ENCODE measurements at places on chromosomes 2 and 18.

- DNase-seq = no peak
These were observed 79.4 kb upstream of the TMEM200C start for GRCh38 chr18:5974696-5975095.

DNA sequence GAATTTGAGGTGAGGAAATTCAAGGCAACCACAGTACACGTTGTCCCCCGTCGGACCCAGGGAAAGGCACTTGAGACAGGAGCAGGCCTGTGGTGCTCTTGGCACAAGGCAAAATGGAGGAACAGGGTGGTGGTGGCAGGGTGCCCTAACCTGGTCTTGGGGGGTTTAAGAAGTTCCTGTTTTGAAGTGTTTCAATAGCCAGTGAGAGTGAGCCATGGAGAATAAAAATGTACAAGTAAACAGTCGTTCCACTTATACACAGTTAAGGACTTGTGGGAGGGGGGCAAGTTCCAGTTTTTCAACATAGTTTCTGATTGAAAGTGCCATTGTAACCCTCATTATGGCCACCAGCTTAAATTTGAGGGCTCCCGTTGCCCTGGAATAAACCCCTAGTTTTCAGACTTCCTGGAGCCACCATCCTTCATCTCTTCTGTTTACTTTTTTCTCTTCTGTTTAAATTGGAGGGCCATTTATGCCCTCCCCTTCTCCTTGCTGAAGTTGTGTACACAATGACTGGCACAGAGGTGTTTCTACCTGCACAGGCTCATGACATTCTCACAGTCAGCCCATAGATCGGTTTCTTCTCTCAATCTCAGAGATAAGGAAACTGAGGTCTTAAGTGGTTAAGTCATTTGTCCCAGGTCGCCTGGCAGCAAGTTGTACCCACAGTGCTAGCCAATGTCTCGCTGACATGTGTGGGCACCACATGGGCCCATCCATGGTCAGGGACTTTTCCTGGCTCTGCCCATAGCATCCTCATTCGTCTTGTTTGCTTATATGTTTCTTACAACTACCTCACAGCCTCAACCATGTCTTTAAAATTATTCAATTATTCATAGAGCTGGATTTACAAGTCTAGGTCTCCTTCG lies 66.0 kb upstream of the ST3GAL5 start:
- no peak for DNase-seq

- no peak for DNase-seq
These were observed 138.2 kb upstream of the NRP2 start for GRCh38 chr2:205543937-205544702.

GRCh38 chr18:57648414-57648813 lies 26.8 kb upstream of the NARS1 start:
- no peak for DNase-seq

- DNase-seq = no peak
These were observed 1399.3 kb upstream of the LRRTM1 start for GRCh38 chr2:81703831-81704230.

GRCh38 chr2:162261032-162261945 lies 18.0 kb upstream of the FAP start:
- peak; percentile 20 for DNase-seq

GRCh38 chr2:64439194-64439593 lies 14.8 kb upstream of the LGALSL start:
- no peak for DNase-seq

GRCh38 chr18:551404-552061 lies 28.6 kb upstream of the CETN1 start:
- no peak for DNase-seq

GRCh38 chr2:142874293-142874814 lies 3.1 kb upstream of the KYNU start:
- DNase-seq = peak; percentile 77

- DNase-seq = no peak
These were observed 31.8 kb upstream of the SULT1C4 start for GRCh38 chr2:108345951-108346350.

DNA sequence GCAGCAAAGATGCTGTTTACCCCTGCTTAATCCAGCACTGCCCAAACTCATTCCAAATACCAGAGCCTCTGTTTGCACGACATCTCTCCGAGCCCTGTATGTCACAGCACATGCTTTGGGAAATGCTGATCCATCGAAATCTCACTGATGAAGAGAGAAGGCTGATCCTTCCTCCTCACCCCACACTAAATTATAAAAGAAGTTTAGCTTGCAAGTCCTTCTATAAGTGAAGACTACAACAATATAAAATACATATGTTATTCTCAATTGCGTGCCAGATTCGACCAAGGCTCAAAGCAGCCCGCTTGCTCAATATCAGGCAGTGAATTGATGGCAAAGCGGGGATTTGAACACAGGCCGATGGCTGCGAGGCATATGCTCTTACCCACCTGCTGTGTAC lies 30.7 kb upstream of the SLC35F6 start:
- no peak for DNase-seq

DNA sequence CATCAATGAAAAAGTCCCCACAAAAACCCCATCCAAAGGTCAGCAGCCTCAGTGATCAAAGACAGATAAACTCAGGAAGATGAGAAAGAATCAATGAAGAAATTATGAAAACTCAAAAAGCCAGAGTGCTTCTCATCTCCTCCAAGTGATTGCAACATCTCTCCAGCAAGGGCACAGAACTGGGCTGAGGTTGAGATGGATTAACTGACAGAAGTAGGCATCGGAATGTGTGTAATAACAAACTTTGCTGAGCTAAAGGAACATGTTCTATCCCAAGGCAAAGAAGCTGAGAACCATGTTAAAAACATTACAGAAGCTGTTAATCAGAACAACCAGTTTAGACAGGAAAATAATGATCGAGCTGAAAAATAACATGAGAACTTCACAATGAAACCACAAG lies 442.8 kb upstream of the SYT4 start:
- no peak for DNase-seq

DNA sequence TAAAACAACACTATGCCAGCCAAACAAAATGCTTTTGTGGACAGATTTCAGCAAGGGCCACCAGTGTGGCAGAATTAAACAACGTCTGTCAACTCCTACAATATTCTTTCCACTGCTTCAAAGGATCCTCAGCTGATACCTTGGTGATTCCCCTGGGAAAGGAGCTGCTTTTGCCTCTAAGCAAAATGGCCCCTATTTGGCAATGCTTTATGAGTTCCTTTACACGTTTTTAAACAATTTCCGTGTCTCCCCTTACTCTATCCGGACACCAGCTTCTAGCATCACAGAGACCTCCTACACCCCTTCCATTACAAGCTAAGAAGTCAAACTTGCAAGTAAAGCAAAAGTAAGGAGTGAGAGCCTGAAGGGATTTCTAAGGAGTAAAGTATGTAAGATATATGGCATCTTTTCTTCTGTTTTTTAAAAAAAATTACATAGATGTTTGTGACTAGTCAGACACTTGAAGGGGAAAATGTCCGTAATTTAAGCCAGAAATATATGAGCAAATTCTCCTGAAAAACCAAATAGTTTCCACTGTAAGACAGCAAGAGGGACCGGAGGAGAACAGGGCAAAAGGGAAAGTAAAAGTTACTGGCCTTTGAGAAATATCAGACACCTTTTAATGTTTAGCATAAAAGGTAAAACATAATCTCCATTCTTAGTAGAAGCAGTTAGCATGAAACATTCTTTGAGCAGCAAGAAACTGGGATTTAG lies 1.9 kb downstream of the SOS1 start:
- no peak for DNase-seq

GRCh38 chr2:64330281-64331113 lies 123.5 kb upstream of the LGALSL start:
- peak; percentile 59 for DNase-seq

DNA sequence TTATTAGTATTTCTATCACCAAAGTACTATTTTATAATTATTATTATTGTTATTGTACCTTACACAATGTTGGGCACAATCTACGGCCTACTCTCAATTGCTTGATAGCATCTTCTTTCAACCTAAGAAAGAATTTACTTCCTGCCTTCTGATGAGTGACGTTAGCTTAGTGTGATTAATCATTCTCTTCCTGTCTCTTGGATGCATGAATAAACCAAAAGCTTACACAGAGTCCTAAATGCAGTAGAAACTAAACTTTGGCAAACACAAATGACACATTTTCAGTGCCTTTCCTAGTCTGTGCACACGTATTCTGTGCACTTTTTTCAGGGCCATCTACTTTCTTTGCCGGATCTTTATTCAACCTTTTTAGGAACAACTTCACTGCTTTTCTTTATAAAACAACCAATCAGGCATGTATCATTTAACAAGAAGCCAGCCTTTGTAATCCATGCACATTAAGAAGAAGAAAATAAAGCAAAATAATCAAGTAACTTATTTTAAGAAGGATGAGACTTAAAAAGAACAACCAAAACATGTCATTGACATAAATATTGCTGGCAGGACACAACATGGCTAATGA lies 19.1 kb downstream of the TRAK2 start:
- DNase-seq = no peak

DNA sequence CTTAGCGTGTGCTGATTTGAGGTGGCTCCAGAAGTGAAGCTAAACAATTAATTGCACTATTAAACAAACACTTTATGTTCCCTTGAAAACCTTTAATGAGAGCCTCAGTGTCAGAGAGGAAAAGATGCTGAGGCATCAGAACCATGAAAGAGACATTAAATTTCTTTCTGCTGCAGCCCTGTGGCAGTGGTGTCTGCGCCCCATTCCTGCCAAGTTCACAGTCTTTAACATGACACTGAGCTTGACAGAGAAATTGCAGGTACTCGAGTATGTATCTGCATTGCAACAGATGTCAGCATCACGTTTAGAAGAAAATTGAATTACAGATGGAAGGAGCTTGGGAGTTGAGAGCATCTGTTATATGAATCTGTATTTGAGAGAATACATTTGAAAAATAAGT lies 111.3 kb upstream of the CREB1 start:
- no peak for DNase-seq

DNA sequence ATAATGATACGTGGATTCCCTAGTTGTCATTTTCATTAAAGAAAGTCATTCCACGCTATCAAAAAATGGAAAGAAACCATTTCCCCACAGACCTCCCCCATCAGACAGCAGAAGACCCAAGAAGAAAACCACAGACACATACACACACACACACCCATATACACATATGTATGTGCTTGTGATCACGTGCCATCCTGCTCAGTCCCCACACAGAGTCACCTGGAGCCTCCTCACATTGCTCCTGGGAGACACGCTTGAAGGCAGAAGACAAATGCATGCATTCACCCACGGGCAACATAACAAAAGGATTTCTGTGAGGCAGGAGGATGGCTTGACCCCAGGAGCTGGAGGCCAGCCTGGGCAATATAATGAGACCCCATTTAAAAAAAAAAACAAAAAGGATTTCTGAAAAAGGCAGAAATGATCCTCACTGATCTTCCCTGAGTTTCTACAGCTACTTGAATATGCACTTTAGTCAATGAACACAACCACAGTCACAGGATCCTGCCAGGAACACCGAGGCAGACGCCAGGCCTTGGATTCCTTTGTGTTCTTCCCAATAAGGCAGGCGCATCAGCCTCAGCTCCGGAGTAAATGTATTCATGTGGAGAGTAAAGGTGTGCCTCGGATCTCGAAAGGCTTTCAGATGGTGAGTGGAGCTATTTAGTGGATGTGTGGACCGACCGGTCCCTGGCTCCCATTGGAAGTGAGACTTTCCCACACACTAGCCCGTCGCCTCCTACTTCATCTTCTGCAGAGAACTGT lies 21.0 kb downstream of the TGFBRAP1 start:
- no peak for DNase-seq

GRCh38 chr2:30147715-30148610 lies 1.2 kb downstream of the YPEL5 start:
- no peak for DNase-seq

GRCh38 chr2:6510532-6510931 lies 355.2 kb downstream of the CMPK2 start:
- DNase-seq = no peak

DNA sequence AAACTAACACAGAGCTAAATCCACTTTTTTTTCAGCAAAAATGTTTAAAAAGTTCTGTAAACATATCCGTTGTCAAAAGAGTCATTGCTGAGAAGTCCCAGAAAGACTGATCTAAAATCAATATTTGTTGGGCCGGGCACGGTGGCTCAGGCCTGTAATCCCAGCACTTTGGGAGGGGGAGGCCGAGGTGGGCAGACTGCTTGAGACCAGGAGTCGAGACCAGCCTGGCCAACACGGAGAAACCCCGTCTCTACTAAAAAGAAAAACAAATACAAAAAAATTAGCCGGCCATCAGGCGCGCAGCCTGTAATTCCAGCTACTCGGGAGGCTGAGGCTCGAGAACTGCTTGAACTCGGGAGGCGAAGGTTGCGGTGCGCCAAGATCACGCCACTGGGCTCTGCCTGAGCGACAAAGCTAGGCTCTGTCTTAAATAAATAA lies 1.4 kb downstream of the OLA1 start:
- no peak for DNase-seq

GRCh38 chr2:64207573-64207972 lies 63.4 kb upstream of the PELI1 start:
- DNase-seq = no peak

DNA sequence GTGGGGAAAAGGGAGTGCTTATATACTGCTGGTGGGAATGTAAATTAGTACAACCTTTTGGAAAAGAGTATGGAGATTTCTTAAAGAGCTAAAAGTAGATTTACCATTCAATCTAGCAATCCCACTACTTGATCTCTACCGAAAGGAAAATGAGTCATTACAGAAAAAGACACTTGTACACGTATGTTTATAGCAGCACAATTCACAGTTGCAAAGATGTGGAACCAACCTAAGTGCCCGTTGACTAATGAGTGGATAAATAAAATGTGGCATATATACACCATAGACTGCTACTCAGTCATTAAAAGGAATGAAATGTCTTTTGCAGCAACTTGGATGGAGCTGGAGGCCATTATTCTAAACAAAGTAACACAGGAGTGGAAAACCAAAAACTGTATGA lies 29.5 kb downstream of the FLACC1 start:
- DNase-seq = no peak

DNA sequence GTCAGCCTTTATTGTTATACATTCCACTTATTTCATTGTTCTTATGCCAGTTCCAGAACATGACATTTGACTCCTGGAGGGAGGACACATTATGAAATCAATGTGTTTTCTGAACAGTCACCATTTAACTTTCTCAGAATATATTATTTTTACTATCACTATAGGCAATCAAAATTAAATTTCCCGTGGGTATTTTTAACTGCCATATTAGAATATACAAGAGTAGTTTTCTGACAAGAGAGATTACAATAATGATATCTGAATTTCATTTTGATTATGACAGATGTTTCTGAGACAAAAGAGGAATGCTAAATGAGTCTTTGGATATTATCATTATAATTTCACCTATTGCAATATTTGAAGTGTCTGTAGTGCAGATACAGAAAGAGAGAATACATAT lies 64.4 kb upstream of the FSIP2 start:
- no peak for DNase-seq

GRCh38 chr2:53609551-53609950 lies 158.1 kb upstream of the CHAC2 start:
- no peak for DNase-seq

DNA sequence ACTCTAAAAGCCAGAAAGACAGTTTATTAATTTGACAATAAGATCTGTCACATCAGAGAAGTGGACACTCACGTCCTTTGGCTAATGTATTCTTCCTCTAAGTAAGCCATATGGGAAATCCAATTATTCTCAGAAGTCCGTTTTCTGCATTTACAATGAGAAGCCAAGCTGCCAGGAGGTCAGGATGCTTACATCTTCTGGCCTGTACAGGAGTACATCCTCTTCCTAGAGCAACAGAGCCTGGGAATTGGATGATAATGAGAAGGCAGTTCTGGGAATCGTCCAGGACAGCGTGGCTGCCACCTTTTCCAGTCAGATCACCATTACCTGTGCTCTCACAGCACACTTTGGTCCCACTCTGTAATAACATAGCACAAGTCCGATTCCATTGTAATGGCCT lies 5.2 kb downstream of the RAPGEF4 start:
- DNase-seq = no peak

- no peak for DNase-seq
These were observed 41.6 kb downstream of the DHRS9 start for GRCh38 chr2:169110916-169111315.
